ENCODE measurements at places on chromosomes 16 and 17.

- no peak for DNase-seq
Observed at GRCh38 chr17:41505007-41505808, at the start of gene KRT13. KRT13 (minus strand) TSS chr17:41505612; CDS start chr17:41505550, 62 bp downstream.

DNA sequence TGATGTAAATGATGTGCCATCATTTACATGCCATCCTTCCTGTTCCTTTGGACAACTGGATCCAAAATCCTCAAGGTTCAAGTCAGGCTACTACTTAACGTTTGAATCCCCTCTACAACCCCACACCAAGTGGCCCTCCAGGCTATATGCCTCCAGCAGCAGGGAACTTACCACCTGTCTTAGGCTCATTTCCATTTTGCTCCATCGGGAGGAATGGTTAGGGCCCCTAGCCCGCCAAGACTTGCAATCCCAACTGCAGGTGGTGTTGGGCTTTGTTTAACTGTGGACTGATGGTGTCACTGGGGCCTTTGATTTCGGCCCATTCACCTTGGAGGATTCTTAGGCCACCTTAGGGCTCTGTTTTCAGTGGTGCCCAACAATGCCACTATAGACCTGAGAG, 9.7 kb downstream of the HNF1B start:
- no peak for DNase-seq

DNA sequence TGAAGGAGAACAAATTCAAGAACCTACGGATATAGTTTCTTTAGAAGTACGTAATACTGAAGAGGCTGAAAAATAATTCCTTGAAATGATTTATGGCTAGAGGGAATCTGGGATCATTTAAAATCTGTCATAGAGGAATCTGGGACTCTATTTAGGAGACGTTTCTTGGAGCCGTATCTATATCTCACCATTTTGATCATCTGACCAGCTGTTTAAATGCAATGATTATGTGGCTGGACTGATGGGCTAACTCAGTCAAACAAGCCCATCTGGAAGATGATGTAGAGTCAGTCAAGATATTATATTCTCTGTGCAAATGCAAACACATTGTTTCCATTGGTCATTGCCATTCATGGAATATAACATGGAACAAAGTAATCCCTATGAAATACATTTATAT, 467.7 kb upstream of the ZFHX3 start:
- DNase-seq = no peak

- DNase-seq = no peak
Observed at GRCh38 chr17:17098551-17099179, 56.4 kb downstream of the MPRIP start.

- DNase-seq = no peak
Observed at GRCh38 chr17:37300683-37301082, 75.1 kb upstream of the C17orf78 start.

GRCh38 chr16:13100970-13101369, 199.6 kb downstream of the SHISA9 start:
- DNase-seq = no peak

DNA sequence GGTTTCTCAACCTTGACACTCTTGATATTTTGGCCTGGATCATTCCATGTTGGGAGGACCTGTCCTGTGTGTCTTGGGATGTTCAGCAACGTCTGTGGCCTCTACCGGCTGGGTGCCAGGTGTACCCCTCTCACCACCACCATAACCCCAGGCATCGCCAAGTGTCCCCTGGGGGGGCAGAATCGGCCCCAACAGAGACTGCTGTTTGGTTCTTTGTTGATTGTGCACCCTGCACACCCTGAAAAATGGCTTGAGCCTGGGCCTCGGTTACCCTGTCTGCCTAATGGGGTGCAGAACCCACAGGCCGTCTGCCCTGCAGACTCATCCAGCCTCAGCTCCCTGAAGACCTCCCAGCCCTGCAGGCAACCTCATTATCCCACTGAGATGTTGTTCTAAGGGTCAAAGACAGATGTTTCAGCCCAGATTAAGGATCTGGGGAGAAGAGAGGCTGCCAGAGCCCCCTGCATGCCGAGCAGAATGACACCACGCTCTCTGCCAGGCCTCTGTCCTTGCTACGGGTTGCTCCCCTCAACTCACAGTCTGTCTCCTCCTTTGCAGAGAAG, 9.2 kb downstream of the CACNG1 start:
- no peak for DNase-seq

DNA sequence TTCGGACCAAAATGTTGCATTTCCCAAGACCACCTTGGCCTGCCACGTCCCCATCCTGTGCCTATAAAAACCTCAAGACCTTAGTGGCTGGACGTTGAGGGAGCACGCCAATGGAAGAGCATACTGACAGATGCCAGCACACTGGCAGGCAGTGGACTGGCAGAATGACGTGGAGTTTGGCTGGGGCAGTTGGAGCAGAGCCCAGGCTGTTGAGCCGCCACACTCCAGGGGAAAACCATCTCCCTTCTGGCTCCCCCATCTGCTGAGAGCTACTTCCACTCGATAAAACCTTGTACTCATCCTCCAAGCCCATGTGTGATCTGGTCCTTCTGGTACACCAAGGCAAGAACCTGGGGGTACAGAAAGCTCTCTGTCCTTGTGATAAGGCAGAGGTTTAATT, 494.1 kb downstream of the CDH11 start:
- DNase-seq = no peak

GRCh38 chr16:61945511-61945910, 90.7 kb downstream of the CDH8 start:
- DNase-seq = no peak

- no peak for DNase-seq
Observed at GRCh38 chr17:68255731-68256538, 8.1 kb downstream of the AMZ2 start.

- no peak for DNase-seq
Observed at GRCh38 chr16:56879276-56879675, 14.3 kb downstream of the SLC12A3 start.

DNA sequence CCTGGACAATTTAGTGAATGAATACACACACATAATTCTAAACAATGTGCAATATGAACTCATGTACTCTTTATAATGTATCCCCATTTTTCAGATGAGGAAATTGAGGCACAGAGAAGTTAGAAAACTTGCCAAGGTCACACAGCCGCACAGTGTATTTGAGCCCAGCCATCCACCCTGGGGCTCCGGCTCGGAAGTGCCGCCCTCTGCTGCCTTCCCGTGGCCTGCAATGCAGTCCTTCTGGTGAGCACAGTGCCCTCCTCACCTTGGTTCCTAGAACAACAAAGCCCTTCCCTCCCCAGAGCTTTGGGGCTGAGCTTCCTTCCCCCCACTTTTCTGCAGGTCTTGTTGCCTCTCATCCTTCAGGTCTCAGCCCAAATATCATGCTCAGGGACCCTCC, 63.7 kb downstream of the C16orf78 start:
- no peak for DNase-seq

DNA sequence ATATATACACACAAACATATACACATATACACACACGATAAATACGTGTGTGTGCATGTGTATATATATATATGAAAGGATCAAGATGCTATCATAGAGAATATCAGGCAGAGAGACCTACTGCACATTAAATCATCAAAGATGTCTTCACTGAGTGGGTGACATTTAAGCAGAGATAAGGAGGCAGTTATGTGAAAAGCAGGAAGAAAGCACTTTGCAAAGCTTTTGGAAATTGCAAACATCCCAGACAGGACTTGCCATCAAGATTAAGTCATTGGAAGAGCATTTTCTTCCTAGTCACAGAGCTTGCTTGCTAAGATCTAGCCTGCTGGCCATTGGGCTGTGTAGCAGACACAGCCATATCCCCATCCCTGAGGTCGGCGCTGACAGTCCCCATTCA, 56.4 kb downstream of the VAT1L start:
- no peak for DNase-seq

- DNase-seq = no peak
Observed at GRCh38 chr17:75894049-75894733, 2.6 kb downstream of the TRIM65 start.

DNA sequence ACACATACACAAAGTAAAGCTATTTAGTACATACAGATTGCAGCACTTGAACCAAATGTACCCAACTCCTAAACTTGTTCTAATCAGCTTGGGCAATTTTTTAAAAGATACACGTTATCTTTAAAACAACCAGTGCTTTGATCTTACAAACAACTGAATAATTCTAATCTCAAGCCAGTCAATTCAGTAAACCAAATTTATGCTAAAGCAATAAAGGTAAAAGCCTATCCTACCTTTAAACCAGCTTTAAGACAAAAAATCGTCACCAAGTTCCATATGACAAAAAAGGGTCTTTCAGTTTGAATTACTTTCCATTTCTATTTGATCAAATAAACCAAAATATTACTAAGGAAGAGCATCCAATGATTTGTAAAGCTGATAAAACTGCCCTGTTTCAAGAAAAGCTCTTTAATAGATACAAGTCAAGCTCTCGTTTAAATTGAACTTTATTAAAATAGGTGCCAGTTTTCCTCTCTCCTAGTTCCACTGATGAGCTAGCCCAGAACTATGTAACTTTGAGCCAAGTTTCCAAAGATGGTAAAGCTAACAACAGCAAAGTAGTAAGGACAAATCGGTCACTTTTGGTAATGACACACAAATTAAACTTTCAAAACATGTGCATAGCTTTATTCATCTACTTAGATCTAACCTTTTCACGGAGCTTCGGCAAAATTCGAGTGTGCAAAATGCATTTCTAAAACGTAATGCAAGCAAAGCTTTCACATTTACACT, 10.2 kb downstream of the CRYBA1 start:
- DNase-seq = no peak

DNA sequence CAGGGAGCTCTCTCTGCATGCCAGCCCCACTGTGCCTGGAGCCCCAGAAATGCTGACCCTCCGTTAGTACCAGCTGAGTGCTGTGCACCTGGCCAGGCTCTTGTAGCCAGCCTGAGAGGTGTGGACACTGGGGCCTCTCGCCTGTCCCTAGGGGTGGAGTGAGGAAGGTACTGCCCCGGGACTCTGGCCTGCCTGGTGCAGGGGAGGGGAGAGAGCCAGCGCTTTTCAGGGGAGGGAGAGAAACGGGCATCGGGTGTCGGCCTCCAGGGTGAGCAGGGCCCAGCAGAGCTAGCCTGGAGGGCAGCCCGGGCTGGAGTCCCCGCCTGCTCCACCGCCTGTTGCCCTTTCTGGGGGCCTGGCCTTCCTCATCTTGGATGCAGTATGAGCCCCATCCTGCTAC, 13.1 kb downstream of the MAP2K3 start:
- DNase-seq = no peak

- no peak for DNase-seq
Observed at GRCh38 chr17:33050611-33051140, 59.0 kb downstream of the SPACA3 start.

GRCh38 chr16:11253995-11254912, 1.8 kb downstream of the SOCS1 start:
- no peak for DNase-seq

- DNase-seq = no peak
Observed at GRCh38 chr16:60107871-60108270, 1373.8 kb upstream of the GOT2 start.

- no peak for DNase-seq
Observed at GRCh38 chr16:2962334-2963073, 1.6 kb upstream of the KREMEN2 start.

- no peak for DNase-seq
Observed at GRCh38 chr17:1541367-1541904, 21.2 kb downstream of the PITPNA start.
